Activated CD8-positive, alpha-beta memory T cell treated with anti-CD3 and anti-CD28 coated beads for 4 hours (primary cell): ENCODE measurements at places on chromosomes 1 and 21.

DNA sequence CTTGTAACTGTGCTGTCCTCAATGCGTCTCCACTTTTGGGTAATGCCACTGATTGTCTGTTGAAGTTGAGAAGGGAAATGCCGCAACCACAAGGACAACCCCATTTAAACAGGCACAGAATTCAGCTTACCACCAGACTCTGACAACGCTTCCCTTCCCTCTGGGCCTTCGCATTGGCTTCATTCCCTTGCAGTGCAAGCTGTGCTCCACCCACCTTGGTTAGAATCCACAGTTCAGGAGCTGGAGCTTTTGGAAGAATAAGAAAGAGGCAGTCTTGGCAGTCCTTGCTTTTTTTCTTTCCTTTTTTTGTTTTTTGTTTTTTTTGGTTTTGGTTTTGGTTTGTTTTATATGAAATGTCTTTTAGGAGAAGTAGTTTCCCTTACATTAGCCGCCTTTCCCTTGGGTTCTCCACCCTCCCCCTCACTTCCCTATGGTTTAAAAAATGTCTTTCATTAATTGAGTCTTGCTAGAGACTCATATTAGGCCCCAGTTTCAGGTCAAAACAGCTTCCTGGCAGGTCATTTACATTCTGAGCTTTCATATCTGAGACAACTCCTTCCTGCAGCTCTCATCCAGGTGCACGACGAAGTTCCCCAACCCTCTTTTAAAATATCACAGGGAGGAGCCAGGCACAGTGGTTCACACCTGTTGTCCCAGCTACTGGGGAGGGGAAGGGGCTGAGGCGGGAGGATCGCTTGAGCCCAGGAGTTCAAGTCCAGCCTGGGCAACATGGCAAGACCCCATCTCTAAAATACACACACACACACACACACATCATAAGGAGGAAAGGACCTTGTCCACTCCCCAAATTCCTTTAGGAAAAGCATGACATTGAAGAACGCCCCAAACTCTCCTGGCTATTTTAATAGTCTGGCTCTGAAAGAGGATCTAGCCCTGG is 20.7 kb upstream of the LAX1 start:
- no peak for DNase-seq

DNA sequence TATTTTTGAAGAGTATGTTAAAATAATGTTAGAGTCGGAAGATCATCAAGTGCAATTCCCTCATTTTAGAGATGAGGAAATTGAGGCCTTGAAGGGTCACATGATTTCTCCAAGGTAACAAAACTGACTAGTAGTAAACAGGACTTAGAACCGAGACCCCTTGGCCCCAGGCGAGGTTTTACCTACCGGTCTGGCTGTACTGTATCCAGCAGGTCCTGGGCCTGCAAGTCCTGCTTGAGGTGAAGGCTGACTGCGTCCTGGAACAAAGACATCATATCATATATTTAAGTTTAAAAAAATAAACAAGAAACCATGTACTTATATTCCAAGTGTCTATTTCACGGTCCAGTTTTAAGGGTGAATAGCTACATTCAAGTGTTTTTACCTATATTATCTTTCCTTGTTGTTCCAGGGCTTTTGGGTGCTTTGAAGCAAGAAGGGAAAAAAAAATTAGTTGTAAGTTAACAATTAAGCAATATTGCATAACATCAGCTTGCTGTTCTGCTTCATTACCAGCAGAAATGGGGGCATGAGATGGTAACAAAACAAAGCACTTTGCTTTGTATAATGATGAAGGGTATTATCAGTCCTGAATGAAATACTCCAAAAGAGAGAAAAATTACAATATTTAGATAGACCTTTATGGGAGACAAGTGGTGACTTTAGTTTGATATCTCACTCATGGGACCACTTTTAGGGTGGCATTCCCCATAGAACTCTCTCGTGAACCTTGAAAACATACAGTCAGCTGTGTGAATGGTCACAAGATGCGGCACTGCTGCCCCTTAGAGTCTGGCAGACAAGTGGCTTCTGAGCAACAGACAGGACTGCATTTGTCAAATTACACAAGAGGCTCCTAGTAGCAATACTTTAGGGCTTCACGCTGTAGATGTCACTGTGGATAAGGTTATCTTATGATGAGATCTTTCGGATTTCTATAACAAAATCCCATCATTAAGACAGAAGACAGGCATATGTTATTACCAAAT is 29.8 kb upstream of the CFAP298 start:
- DNase-seq = no peak

DNA sequence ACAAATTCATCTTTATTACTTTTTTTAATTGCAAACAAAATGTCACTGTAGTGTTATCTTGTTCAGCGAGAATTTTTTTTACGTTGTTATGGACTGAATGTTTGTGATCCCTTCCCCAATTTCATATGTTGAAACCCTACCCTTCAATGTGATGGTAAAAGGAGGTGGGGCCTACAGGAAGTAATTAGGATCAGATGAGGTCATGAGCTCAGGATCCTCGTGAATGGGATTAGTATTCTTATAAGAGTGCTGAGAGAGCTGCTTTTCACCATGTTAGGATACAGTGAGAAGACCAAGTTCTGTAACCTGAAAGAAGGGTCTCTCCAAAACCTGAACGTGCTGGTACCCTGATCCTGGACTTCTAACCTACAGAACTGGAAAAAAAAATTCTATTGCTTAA is 646.0 kb upstream of the TMPRSS15 start:
- no peak for DNase-seq

DNA sequence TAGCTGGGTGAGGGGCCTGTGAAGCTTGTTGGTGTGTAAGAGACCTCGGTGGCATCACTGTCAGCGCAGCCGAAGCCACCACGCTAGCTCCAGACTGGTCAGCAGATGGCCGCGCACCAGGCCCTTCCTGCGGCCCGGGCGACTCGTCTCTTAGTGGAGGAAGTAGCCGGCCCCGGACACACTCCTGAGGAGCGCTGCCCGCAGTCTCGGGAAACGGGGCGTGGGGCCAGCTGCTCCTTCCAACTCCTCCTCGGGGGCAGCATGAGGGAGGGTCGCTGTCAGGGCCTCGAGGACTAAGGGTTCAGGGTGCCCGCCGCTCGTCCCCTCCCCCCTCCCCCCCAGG is 20.4 kb downstream of the H3-3A start:
- DNase-seq = no peak

DNA sequence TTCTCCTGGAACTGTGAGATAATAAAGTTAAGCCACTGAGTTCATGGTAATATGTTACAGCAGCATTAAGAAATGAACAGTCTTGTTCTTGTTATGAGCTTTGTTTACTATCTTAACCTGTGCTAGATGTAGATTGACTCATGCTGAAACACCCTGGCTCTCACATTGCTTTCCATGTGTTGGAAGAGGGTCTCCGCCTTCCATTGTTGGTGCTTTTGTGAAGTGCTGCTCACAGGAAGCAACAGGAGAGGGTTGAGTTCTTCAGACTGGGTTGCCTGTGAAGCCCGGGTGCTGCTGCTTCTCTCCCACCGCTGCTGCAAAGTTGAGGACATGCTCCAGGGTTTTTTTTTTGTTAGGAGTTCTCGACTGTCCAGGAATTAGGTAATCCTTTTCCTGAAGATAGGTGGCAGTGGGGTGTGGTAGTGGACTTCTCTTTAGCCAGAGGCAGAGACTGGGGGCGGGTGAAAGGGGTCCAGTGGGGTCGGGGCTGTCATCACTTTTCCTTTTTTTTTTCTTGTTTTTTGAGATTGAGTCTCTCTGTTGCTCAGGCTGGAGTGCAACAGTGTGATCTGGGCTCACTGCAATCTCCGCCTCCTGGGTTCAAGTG is 28.7 kb upstream of the HMGN1 start:
- DNase-seq = no peak

- DNase-seq = no peak
Observed at GRCh38 chr1:60581455-60582220, 500.7 kb upstream of the NFIA start.

GRCh38 chr1:119811387-119811786 is at the start of gene REG4:
REG4 (minus strand) TSS chr1:119811460; CDS start chr1:119808769, 2,691 bp downstream.
- no peak for DNase-seq

DNA sequence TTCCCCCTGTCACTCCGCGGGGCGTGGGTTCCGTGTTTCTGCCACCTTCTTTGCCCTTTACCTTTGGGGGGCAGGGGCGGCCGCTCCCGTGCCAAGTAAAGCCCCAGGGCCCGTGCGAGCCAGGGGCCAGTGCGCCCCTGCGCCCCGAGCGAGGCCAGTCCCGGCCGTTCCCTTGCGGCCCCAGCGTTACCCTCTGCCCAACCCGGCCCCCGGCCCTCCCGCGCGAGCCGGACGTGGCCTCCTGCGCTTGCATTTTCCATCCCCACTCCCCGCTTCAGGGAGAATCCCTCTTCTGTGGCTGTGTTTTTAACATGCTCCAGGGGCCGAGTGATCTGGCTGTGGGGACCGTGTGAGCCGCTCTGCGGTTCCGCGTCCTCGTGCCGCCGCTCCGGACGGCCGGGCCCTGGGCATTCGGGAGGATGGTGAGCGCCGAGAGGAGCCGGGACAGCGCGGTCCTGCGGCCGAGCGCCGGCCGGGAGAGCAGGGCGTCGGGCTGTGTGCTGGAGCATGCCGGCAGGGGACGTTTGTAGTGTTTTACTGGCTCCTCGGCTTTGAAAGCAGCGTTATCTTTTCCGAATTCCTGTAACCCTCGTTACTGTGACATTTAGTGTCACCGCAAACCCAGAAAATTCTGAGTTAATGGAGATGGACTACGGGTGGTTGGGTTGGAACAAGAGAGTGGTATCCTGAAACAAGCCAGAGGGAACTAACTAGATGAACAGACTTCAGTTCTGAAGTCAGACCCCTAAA is 1.0 kb downstream of the GALNT2 start:
- DNase-seq = no peak

GRCh38 chr1:183058851-183059502 is 35.8 kb downstream of the LAMC1 start:
- no peak for DNase-seq

GRCh38 chr1:242184955-242185354 is 186.1 kb upstream of the MAP1LC3C start:
- DNase-seq = no peak

- no peak for DNase-seq
Observed at GRCh38 chr1:36559061-36559460, 76.3 kb upstream of the CSF3R start.

- no peak for DNase-seq
Observed at GRCh38 chr21:45306453-45306831, 18.7 kb upstream of the POFUT2 start.

GRCh38 chr1:6141592-6141991 is 38.5 kb downstream of the CHD5 start:
- no peak for DNase-seq

- DNase-seq = no peak
Observed at GRCh38 chr1:217049081-217049480, 325.9 kb upstream of the ESRRG start.

GRCh38 chr1:222691016-222691415 is 21.3 kb downstream of the AIDA start:
- no peak for DNase-seq

DNA sequence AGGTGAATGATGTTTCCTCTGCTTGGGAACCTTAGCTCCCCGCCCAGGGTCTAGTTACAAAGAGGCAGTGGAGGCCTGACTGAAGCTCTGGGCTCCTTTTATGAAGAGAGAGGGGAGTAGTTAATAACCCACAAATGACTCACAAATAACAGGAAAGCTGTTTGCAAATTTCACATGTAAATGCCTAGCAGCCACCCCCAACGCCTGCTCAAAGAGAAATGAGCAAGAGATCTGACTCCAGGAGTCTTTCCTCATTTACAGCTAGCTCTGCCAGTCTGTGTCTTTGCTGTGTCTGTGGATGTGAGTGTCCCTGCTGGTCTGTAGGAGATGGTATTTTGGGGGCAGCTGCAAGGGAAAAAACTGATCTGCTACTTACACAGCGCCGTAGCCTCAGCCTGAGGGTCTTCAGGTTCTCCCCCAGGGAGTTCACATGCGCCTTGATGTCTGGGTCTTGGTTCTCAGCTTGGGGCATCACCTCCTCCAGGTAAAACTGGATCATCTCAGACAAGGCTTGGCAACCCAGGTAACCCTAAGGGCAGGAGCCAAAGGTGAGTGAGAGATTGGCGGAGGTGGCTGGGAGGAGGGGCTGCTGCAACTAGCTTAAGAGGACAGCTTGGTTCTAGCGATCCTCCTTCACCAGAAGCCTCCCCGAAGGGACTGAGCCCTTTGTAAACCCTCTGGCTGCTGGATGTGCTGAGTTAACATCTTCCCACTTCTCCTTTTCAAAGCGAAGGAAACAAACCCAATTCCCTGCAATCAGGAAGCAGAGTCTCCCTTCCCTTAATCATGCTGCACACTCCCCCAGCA is at the start of gene IL19:
IL19 (plus strand) TSS at position 243 of the 807 bp plus-strand sequence. CDS start 65,890 bp downstream, outside the sequence.
- DNase-seq = no peak

DNA sequence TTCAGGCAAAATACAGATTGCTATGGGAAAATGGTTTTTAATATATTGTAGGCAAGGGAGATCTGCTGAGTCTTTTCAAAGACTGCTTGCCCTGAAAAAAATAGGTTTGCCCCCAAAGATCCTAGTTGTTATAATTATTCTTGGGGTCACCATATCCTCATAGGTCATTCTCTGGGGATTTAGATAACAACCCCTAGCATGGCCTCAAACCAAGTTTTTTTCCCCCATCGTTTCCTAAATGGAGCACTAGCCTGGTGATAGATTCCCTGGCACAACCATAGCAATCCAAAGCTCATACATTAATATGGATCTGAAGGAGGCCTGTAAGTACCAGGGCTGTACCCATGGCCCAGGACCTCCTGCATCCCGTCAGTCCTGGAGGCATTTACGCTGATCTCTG is 315.2 kb downstream of the BACH1 start:
- DNase-seq = no peak

DNA sequence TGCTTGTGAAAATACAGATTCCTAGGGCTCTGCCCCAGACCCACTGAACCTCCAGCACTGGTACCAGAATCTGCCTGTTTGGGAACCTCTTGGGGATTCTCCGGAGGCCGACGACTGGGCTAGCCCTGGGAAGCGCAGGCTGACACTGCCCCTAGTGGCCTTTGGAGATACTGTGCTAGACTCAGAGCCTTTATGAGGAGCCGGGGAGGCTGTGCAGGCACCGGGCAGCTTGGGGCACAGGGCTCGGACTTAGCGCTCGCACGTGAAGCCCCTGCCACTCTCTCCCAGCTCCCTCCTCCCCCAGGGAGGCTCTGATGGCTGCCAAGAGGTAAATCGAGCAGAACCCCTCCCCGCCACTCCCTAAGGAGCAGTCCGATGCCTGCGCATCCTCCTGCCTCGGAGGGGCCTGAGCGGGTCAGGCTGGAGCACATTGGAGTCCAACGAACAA is 144.6 kb upstream of the TNR start:
- DNase-seq = no peak

- no peak for DNase-seq
Observed at GRCh38 chr1:17711941-17712340, 43.2 kb upstream of the ACTL8 start.
